ENCODE measurements at places on chromosomes 13 and 19.

GRCh38 chr19:1475751-1476437, 3.1 kb downstream of the C19orf25 start:
- DNase-seq: no peak

- no peak for DNase-seq
Observed at GRCh38 chr13:111973605-111974340, 93.2 kb upstream of the SOX1 start.

- DNase-seq: no peak
Observed at GRCh38 chr13:107834281-107834680, 381.1 kb downstream of the LIG4 start.

- no peak for DNase-seq
Observed at GRCh38 chr13:35648201-35648600, 171.7 kb upstream of the MAB21L1 start.

DNA sequence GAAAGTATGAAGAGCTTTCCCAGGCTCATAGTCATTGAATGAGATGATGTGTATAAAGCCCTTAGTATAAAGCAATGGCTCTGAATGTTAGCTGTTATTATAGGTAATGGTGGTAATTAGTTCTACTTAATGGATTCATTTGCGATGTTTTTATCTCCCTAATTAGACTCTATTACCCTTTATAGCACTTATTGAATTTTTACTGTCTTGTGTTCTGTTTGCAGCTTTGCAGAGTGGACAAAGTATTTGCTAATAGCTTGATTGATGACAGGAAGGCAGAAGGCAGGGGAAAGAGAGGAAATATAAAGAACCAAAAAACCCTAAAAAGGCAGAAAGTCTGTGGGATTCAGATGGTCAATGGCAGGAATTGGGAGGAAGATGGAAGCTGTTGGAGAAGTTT, 524.4 kb upstream of the SPRY2 start:
- DNase-seq: no peak

GRCh38 chr13:84845907-84846619, 953.2 kb downstream of the SLITRK6 start:
- DNase-seq: no peak

DNA sequence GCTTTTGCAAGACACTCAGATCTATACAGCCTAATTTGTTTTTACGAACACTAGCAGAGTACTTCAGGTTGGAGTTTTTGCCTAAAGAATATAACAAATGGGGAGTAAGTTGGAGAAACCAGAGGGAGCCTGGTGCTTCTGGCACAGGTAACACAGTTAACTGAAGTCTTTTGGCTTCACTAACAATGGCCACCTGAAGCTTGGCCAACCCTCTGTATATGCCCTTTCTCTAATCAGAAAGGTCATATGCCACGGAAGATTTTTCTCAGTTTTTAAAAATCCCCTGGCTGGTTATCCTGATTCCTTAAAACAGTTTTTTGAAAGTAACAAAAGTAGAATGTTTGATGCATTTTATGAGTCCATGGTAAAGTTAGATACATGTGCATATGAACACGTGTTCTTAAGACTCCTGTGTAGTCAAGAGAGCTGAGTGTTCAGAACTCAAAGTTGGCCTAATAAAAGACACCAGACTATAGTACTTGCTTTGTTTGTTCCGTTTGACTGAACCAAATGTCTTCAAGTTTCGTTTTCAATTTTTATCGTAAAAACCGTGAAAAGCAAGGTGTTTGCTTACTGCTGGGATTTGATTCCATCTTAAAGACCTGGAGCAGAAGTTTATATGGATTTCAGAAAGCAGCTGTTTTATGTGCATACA, 137.5 kb downstream of the KCNRG start:
- DNase-seq: no peak

- peak; percentile 35 for DNase-seq
Observed at GRCh38 chr19:13398780-13399726, 107.2 kb downstream of the CACNA1A start.

DNA sequence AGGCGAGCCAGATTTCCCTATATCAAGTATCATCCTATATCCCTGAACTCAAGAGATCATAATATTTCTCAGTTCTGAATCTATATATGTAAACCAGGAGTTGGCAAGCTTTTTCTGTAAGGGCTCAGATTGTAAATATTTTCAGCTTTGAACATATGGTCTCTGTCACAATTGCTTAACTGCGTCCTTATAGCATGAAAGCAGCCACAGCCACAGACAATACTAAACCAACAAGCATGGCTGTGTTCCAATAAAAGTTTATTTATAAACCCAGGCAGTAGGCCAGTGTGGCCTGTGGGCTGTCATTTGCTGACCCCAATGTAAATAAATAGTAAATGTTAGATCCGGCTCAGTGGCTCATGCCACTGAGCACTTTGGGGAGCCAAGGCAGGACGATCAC, 12.2 kb upstream of the MYH14 start:
- no peak for DNase-seq

GRCh38 chr13:40275636-40276035, 390.8 kb downstream of the FOXO1 start:
- no peak for DNase-seq

- DNase-seq: no peak
Observed at GRCh38 chr13:109162248-109163036, 533.0 kb downstream of the MYO16 start.

Data from Panc1 (cell line).